ENCODE measurements at places on chromosomes 2 and 18.

DNA sequence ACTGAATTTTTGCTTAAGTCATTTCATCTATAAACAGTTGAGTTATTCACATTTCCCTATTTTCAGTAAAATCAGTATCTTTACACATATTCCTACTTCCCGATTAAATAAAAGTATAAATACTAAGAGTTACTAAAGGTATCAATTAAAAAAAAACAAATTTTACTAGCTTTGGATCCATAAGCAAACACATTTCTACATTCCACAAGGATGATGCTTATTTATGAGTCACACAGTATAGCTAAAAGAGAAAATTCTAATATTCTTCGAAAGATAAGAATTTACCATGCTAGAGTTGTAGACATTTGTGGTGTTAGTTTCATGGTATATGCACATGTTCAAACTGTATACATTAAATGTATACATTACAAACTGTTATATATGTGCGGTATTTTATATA is 23.7 kb downstream of the PGAP1 start:
- no peak for DNase-seq

DNA sequence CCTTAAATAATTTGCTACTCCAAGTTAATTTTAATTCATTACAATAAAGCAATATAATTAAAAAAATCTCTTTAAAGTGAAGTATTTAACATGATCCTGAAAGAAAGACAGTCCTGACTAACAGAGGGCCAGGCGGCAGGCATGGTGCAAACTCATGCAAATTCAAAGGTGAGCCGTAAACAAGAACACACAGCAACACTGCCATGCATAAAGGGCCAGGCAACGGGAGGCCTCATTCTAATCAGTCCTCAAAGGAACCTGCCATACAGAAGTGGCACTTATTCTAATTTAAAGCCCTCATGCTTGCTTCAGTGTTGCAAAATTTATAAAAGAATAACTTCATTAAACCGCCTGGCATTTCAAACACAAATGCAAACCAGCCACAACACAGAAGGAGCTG is 277.0 kb downstream of the ZNF521 start:
- no peak for DNase-seq

GRCh38 chr2:207123335-207123744 is 42.4 kb downstream of the KLF7 start:
- DNase-seq: no peak

GRCh38 chr2:26807788-26808460 is 22.1 kb downstream of the CENPA start:
- no peak for DNase-seq

- DNase-seq: no peak
Observed at GRCh38 chr2:28407976-28408690, 15.5 kb downstream of the FOSL2 start.

DNA sequence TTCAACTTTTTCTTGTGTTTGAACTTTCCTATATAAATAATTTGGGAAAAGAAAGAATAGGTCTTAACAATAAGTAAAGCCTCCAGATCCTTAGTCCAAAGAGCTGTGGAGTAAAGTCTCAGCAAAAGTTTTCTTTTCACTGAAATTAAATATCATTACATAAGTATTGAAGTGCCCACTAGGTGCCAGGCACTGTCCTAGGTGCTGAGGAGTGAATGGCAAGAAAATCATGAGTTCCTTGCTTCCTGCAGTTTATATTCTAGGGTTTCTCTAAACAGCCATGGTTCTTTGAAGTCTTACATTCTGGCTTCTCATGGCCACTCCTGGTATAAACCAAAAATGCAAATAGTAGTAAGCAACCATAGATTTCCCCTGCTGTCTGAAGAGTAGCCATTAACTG is 59.7 kb downstream of the SPP2 start:
- no peak for DNase-seq

- peak; percentile 8 for DNase-seq
Observed at GRCh38 chr2:120454654-120455385, 108.9 kb downstream of the INHBB start.
